ENCODE measurements at places on chromosomes 16 and 17.

DNA sequence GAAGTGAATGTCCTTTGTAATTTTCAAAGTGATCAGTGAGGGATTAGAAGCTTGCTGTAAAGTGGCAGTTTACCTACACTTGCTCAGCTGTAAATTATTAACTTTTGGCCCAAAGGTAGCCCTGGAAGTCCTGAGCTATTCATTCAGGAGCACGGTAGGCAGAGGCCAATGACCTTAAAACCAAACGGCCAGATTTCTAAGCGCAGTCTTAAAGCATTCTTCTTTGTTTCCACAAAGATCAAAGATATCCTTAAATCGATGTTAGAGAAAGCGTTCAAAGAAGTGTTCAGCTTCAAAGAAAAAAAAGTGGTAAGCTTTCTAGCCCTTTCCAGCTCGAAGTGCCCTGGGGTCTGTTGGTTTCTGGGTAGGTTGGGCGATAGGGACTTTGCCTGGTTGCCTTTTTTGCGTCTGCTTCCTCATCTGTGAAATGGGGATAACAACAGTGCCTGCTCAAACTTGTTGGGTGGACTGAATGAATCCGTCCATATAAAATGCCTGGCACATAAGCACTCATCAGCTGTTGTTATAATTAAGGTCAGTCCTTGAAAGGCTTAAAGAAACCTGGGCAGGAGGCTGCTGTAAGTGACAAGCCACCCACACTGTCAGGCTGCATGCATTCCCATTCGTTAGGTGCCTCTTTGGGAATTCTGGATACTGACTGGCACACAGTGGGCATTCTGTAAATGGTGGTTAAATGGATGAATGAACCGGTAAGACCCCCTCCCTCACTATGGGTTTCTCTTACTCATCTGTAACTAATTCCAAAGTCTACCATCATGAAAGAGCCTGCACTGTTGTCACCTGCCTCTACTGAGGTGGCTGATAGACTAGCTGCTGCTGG, 113.2 kb downstream of the PRKCA start:
- DNase-seq: peak; percentile 36

DNA sequence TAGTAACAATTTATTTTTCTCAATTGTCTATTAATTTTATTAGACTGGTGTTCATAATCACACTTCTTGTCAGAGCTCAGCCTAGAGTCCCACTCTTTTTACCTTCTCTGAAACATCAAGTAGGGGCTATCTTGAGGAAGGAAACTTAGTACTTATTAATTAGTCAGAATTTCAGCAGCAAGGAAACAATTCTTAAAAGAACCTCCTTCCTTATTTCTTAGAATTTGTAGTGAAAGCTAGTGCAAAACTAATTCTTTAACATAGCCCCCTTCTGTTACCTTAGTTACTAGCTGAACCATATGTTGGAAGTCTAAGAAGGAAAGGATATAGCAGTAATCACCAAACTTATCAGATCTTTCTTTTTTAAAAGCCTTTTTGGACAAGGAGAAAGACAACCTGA, 35.2 kb downstream of the MAP2K4 start:
- no peak for DNase-seq

- no peak for DNase-seq
Observed at GRCh38 chr16:10923650-10924214, 18.5 kb downstream of the DEXI start.

DNA sequence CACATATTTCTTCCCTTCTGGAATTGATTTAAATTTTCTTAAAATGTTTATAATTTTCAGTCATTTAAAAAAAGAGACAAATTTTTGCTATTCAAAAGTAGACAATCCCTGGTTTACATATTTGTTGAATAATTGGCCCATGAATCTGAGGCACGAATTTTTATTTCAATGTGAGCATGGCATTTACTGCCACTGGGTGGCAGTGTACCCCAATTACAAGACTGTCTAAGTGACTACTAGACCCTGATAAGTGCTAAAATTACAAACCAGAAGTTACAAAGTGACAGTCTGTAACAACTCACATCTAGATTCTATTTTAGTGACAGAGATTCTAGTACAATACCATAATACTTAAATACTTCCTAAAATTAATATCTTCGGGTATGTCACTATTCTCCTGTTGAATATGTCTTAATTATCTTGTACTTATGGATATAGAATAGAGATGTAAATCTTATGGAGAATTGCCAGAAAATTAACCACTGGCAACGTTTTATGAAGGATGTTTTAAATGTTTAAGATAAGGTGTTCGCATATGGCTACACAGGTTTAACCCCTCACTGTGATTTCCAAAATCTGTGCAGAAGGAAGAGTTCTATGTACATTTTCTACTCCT, 235.8 kb downstream of the MAP2K4 start:
- no peak for DNase-seq

DNA sequence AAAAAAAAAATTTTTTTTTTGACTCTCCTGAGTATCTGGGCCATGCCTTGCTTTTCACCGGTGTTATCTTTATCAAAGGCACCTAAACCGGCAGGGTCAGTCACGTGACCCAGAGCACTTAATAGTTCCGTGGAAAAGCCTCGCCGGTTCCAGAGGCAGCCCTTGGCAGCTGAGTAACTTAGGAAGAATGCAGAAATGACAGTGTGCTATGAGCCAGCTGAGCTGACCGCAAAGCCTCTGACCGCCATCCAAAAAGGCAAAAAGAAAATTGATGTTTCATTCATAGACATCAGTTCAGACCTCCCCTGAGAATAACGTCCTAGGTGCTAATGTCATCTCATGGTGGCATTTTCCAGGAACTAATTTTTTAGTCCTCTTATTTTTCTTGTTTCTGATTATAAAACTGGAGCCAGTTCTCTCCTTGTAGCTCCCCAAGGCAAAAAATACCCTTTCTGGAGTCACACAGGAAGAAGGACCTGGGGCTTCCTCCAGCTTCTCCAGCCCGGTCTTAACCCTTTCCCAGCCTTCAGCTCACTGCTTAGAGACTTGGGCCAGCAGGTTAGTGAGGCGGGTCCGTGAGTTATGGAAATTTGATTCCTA, 122.6 kb downstream of the SOCS1 start:
- peak; percentile 79 for DNase-seq

Measured in pancreas (tissue), 10 donors.